NCI-H1105 treated with DMSO at 0.1 percent for 48 hours (cell line): ENCODE measurements at places on chromosomes 4 and X.

GRCh38 chrX:16454926-16455325 lies 195.0 kb upstream of the S100G start:
- DNase-seq, result no peak

GRCh38 chrX:70012756-70013155 lies 37.0 kb downstream of the AWAT2 start:
- DNase-seq, result no peak

DNA sequence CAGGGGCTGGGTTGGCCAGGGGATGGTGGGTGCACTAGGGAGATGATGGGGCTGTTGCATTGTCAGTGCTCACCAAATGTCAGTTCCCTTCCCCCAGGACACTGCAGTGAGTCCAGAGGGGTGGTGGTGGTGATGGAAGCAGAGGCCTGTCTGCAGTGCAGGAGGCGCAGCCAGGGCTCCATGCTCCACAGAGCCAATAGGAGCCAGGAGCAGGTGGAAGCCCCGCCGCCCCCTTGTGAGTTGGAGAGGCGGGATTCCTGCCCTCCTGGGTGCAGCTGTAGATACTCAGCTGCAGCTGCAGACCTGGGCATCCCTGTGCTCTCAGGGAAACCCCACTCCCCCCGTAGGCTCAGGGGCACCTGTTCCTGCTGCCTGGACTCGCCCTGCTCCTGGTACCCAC lies 284.7 kb downstream of the EVC2 start:
- DNase-seq, result peak; percentile 28

- peak; percentile 76 for DNase-seq
Observed at GRCh38 chrX:96763608-96764007, 79.0 kb downstream of the DIAPH2 start.

DNA sequence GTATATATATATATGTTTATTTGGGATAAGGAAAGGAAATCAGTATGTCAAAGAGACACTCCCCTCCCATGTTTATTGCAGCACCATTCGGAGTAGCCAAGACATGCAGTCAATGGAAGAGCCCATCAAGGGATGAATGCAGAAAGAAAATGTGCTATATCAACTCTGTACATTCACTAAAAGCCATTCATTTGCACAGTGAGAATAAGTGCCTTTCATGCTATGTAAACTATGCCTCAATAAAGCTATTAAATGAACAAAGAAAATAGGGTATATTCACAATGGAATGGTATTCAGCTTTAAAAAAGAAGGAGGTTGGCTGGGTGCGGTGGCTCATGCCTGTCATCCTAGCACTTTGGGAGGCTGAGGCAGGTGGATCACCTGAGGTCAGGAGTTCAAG lies 20.3 kb downstream of the CD99 start:
- no peak for DNase-seq

GRCh38 chr4:77959566-77960338 lies 97.1 kb downstream of the MRPL1 start:
- peak; percentile 69 for DNase-seq
